ENCODE measurements at places on chromosomes 5 and 9. TPM values are rescaled to one million over a fixed set of nuclear protein-coding genes. Genes with fewer than 3 reads are reported as not detected.

- DNase-seq = no peak
Measured at GRCh38 chr5:151592855-151593408, 1.8 kb upstream of the FAT2 start.

The ZNF618 gene
- 4.9 TPM for total RNA-seq

- DNase-seq = no peak
Measured at GRCh38 chr5:90221951-90222350, 187.6 kb downstream of the CETN3 start.

- DNase-seq = no peak
Measured at GRCh38 chr9:14279671-14280070, 34.3 kb downstream of the NFIB start.

DNA sequence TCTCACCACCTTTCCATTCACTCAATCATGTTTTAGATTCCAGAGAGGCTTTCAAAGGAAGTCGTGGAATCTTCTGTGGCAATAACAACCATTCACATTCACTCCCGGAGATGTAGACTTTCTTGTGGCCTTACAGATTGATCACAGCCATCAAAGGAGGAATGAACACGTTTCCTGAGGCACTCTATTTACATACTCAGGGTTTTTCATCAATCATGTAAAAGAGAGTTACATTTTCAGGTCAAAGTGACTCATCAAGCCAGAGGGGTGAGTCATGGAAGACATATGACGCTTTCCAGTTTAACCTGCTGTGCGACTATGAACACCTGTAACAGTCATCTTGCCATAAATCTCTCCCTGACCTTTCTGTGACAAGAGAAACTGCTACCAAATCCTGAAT is 39.3 kb upstream of the RAD23B start:
- no peak for DNase-seq

Data from frontal cortex (tissue), 4 donors.